Renal cortex interstitium (tissue), 15 donors: ENCODE measurements at places on chromosomes 11 and 22. TPM values are rescaled to one million over a fixed set of nuclear protein-coding genes. Genes with fewer than 3 reads are reported as not detected.

GRCh38 chr11:12567746-12568460 lies 106.3 kb upstream of the TEAD1 start:
- no peak for DNase-seq

PHOX2A gene
- not detected for polyA plus RNA-seq

C11orf16 gene
- 0.56 TPM for polyA plus RNA-seq

TECTA gene
- 2.2 TPM for polyA plus RNA-seq

OR5M3 gene
- not detected for polyA plus RNA-seq

IFITM10 gene
- 0.23 TPM for polyA plus RNA-seq

NCAM1 gene
- 72.5 TPM for polyA plus RNA-seq

GRCh38 chr11:109933126-109933525 lies 160.1 kb upstream of the ZC3H12C start:
- no peak for DNase-seq

SPI1 gene
- 2.8 TPM for polyA plus RNA-seq

DGAT2 gene
- 4.3 TPM for polyA plus RNA-seq

GRCh38 chr11:60814112-60814511 lies 27.8 kb upstream of the CCDC86 start:
- no peak for DNase-seq

CDC45 gene
- 17.9 TPM for polyA plus RNA-seq

GRCh38 chr11:41714101-41714500 lies 254.6 kb upstream of the LRRC4C start:
- no peak for DNase-seq

DNA sequence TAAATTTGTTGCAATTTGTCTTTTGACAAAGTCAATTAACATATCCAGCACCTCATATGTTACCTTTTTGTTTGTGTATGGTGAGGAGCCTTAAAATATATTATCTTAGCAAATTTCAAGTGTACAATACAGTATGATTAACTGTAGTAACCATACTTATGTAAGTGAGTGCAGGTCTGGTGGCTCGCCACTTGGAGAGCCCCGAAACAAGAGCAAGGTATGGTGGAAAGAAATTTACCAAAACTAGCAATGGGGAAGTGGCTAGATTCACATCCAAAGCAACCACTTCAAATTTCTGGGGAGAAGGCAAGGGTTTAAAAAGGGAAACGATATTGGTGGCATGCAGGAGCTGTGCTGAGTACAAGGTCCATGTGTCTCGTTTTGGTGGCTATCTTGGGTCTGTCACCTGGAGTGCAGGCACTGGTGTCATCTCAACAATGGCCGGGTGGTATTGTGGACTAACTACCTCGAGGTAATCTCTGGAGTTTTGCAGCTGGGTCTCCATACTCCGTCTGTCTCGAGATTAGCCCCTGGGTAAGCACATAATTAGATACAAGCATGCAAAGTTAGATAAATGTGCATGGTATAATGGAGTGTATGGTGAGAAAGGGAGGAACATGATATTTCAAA lies 8.2 kb upstream of the FNBP4 start:
- DNase-seq: no peak

AIP gene
- 63.1 TPM for polyA plus RNA-seq

- no peak for DNase-seq
These were observed 84.0 kb upstream of the CTSC start for GRCh38 chr11:88421530-88421929.

DNA sequence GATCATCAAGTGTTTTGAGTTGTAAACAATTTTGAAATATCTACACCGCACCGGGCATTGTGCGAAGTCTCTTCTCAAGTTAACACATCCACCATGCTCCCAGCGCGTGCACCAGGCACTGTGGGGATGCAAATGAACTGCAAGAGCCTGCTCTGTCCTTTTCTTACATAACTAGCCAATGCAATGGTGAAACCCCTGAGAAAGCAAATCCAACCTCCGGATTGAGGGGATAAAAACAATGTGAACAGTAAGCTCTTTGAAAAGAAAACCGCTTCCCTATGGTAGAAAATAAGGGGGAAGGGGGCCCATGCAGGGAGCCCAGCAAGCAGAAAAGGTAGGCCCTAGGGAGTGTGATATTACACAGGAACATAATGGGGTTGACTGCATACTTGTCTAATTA lies 274.9 kb upstream of the MPPED2 start:
- DNase-seq: no peak

NR1H3 gene
- 47.5 TPM for polyA plus RNA-seq

DNA sequence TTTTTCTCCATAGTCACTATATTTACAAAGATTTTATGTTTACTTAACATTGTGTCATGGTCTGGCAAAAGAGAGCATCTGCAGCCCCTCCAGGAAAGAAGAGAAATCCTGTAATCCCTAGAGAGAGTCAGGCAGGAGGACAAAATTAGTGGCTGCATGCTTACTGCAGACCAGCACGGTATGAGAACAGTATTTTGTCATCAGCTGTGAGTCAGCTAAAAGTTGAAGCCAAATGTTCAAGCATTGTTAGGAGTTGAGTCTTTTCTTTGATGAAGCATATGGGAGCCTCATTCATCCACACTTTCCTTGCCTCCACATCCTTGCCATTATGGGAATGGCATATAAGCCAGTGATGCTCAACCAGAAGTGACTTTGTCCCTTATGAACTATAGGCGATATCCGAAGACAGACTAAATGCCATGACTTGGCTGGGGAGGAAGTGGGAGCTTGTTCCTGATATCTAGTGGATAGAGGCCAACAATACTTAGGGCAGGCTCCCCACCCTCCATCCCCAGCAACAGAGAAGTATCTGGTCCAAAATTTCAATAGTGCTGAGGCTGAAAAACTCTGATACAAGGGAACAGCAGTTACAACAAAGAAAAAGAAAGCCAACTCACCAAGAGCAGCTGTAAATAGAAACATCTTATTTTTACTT lies 112.0 kb upstream of the OR5AK2 start:
- DNase-seq: no peak

GRCh38 chr11:26571861-26572654 lies at the start of gene MUC15:
Gene MUC15, minus strand, starts transcription at chr11:26572263. Its CDS starts 5,169 bp downstream, at chr11:26567094.
- DNase-seq: no peak

OR4C3 gene
- polyA plus RNA-seq: not detected

DNA sequence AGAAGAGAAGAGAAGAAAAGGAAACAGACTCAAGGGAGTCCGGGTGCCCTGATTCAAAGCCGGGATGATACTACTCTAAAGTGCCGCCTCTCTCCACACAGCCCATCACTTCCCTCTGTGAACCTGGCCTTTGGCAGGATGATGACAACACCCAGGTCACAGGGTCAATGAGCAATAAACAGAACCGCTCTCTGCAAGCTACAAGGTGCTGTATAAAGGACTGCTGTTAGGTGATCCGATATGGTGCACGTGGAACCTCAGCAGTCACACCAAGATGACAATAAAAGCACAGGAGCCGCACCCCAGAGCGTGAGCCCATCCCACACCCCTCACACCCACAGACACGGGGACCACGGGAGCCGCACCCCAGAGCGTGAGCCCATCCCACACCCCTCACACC lies 10.7 kb downstream of the TTLL1 start:
- no peak for DNase-seq

OR8D1 gene
- polyA plus RNA-seq: not detected

UPK3A gene
- 0.65 TPM for polyA plus RNA-seq

GRCh38 chr11:2529636-2530035 lies 84.8 kb downstream of the KCNQ1 start:
- no peak for DNase-seq

DNA sequence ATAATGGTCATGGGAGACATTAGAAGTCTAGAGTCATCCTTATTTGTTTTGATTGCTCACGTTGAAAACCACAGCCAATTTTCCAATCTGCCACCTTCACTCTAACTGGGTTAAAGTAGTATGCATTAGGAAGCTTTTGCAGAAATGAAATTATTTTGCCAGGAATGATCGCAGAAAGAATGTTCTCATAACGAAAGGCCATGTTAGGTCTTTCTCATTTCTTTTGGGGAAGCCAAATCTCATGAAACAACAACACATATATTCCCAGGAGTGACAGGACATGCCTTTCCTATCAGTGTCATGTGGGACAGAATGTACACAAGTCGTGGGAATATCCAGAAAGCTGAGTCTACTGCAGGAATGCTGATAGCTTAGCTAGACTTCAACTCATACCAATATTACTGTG lies 386.3 kb downstream of the AASDHPPT start:
- no peak for DNase-seq

DNA sequence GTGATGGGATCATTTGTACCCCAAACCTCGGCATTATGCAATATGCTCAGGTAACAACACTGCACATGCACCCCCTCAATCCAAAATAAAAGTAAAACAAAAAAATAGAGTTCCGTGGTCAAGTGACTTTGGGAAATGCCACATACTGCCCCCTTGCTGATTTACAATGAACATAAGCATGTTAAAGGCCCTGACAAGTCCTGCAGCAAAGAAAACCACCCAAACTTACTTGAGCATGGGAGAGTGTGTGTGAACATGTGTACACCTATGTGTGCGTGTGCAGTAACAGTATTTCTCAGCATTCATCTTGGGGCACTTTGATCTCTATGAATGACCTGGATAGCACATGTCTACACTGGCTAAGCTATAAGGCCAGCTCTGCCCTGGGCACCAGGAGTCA lies 15.8 kb upstream of the IGSF22 start:
- DNase-seq: no peak

- DNase-seq: no peak
These were observed 4.6 kb upstream of the CABP7 start for GRCh38 chr22:29715240-29715639.

PTGDR2 gene
- polyA plus RNA-seq: 0.23 TPM

- no peak for DNase-seq
These were observed 13.7 kb downstream of the SULT4A1 start for GRCh38 chr22:43848366-43849171.

SYT8 gene
- not detected for polyA plus RNA-seq

GRCh38 chr11:78079232-78080083 lies at the start of gene NDUFC2:
Gene NDUFC2, minus strand, starts transcription at chr11:78079862. Its CDS starts 118 bp downstream, at chr11:78079744.
- DNase-seq: peak; percentile 75

RFPL1 gene
- 1.1 TPM for polyA plus RNA-seq

FAM180B gene
- 0.40 TPM for polyA plus RNA-seq

DNA sequence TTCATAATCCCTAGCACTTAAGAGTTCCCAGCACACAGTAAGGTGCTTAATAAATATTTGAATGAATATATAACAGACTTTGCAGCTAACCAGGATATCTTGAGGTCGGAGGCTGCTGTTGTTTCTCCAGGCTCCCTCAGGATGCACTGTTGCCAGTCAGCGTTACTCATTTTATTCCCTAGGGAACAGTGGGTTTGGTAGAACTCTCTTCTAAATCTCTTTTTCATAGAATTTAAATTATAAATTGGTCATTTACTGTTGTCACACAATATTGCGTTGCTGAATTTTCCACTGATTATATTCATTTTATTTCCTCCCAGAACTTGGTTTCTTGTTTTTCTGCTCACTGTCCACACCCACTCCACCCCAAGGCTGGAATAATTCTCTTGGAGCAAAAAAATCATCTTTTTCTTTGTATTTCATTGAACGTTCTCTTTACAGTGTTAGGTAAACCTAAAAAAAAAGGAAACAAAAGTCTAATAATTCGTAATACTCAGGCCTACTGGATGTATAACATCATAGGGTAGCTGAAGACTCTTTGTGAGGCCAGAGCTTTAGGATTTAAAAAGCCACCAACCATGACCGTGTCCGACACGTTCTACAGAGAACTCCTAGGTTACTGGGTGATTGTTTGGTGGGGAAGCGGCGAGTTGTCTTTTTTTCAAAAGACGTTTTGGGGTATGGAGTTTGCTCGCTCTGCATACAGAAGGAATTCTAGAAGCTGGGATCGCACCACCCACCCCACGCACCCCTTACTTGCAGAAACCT lies 766 bp upstream of the CAPRIN1 start:
- no peak for DNase-seq

- DNase-seq: no peak
These were observed 12.7 kb downstream of the TRMU start for GRCh38 chr22:46348099-46348695.

MOV10L1 gene
- polyA plus RNA-seq: 0.78 TPM

DNA sequence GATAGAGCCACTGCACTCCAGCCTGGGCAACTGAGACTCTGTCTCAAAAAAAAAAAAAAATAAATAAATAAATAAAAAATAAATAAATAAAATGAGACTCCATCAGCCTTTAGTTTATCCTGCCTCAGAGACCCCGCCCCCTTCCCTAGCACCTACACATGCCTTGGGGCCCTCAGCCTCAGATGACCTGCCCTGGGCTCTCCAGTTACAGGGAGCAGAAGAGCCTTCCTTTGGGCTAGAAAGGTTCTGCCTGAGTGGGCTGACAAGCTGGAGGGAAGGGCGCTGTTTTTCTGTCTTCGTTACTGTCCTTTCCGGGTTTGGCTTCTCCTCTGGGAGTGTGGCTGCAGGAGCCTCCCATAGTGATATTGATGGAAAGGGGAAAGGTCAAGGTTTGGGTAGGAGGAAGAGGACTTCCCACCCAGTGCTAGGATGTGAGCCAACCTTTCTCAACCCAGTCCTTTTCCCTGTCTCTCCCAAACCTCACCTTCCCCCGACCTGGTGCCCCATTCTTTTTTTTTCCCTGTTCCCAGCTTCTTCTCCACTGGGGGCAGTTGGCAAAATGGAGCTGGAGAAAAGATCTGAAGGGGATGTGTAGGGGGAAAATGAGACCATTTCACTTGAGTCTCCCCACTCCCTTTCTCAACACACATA lies 1.5 kb upstream of the SF3B2 start:
- no peak for DNase-seq
